ENCODE measurements at places on chromosomes 2 and 18.

GRCh38 chr2:210170196-210170445 is 1.1 kb downstream of the KANSL1L start:
- no peaks in the 10 kb centered on the region for H3K36me3 ChIP-seq
- DNase-seq, result no peak
- H3K27ac ChIP-seq, result peak overlapping the region; percentile 96
- peaks cover 28% of the 10 kb centered on the region for H3K4me1 ChIP-seq
- no peaks in the 10 kb centered on the region for H3K27me3 ChIP-seq

- H3K4me3 ChIP-seq, result no peak overlapping the region
- H3K27ac ChIP-seq, result no peak overlapping the region
- H3K4me1 ChIP-seq, result peaks cover 3% of the 10 kb centered on the region
- no peaks in the 10 kb centered on the region for H3K27me3 ChIP-seq
Observed at GRCh38 chr2:74250189-74250631, 51.8 kb downstream of the MTHFD2 start.

GRCh38 chr18:78792094-78792493 is 187.5 kb upstream of the SALL3 start:
- H3K27ac ChIP-seq, result no peak overlapping the region
- no peak overlapping the region for H3K4me3 ChIP-seq
- H3K36me3 ChIP-seq, result no peaks in the 10 kb centered on the region
- H3K4me1 ChIP-seq, result no peaks in the 10 kb centered on the region
- H3K27me3 ChIP-seq, result no peaks in the 10 kb centered on the region

DNA sequence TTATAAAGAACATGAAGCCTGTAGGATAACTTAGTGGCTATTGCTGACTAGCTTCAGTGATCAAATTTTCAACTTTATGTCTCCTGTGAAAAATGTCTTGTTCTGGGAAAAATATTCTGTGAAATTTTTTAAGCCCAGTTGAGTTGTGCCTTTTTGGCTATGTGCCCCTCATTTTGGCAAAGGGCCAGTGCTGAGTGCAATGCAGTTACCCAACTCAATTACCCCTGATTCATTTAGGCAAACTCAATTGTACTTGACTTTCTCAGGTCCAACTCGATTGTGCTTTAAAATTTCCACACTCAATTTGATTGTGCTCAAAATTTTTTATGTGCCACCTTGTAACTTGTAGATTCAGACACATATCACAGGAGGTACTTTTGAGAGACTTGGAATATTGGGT is 548.8 kb upstream of the NRP2 start:
- H3K4me1 ChIP-seq, result no peaks in the 10 kb centered on the region
- no peak overlapping the region for H3K4me3 ChIP-seq
- no peak overlapping the region for H3K27ac ChIP-seq

GRCh38 chr2:136117391-136117841 is 533 bp downstream of the CXCR4 start:
- H3K4me1 ChIP-seq, result no peaks in the 10 kb centered on the region
- H3K27me3 ChIP-seq, result peaks cover 51% of the 10 kb centered on the region
- no peaks in the 10 kb centered on the region for H3K36me3 ChIP-seq
- no peak overlapping the region for H3K27ac ChIP-seq
- peak; percentile 58 for DNase-seq

GRCh38 chr2:30649828-30650227 is 157.4 kb downstream of the CAPN13 start:
- H3K36me3 ChIP-seq, result no peaks in the 10 kb centered on the region
- DNase-seq, result no peak
- no peak overlapping the region for H3K4me3 ChIP-seq
- no peak overlapping the region for H3K27ac ChIP-seq
- H3K27me3 ChIP-seq, result no peaks in the 10 kb centered on the region

DNA sequence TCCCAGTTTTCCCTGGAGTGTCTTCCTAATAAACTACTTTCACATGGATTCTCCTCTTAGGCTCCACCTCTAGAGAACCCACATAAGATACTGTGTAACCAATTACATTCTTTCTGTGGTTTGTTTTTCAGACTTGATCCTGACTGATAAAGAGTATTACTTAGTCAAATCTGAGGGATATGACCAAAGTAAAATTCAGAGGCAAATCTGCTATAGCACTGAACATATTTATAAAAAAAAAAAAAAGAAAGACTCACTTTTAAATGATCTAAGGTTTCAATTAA is 13.9 kb downstream of the CKAP2L start:
- no peak for DNase-seq
- H3K4me3 ChIP-seq, result no peak overlapping the region
- peaks cover 25% of the 10 kb centered on the region for H3K36me3 ChIP-seq
- peak overlapping the region; percentile 89 for H3K27ac ChIP-seq

DNA sequence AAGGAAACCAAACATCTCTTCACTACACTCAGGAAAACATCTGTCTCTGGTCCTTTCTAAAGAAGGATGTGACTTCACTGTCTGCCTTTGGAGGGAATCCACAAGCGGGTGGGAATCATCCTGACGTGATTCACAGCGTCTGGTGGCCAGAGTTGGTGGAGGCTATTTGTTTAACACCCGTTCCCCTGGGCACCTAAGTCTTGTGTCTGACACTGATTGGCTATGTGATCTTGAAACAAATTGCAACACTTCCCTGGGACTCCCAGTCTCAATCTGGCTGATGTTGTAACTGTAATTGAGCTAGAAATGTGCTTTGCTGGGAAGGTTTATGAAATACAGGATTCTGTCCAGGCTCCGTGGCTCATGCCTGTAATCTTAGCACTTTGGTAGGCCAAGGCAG is 28.8 kb upstream of the SIX3 start:
- peaks cover 4% of the 10 kb centered on the region for H3K27me3 ChIP-seq
- peaks cover 5% of the 10 kb centered on the region for H3K4me1 ChIP-seq
- DNase-seq, result peak; percentile 91
- no peak overlapping the region for H3K4me3 ChIP-seq
- H3K36me3 ChIP-seq, result no peaks in the 10 kb centered on the region
- H3K27ac ChIP-seq, result no peak overlapping the region

DNA sequence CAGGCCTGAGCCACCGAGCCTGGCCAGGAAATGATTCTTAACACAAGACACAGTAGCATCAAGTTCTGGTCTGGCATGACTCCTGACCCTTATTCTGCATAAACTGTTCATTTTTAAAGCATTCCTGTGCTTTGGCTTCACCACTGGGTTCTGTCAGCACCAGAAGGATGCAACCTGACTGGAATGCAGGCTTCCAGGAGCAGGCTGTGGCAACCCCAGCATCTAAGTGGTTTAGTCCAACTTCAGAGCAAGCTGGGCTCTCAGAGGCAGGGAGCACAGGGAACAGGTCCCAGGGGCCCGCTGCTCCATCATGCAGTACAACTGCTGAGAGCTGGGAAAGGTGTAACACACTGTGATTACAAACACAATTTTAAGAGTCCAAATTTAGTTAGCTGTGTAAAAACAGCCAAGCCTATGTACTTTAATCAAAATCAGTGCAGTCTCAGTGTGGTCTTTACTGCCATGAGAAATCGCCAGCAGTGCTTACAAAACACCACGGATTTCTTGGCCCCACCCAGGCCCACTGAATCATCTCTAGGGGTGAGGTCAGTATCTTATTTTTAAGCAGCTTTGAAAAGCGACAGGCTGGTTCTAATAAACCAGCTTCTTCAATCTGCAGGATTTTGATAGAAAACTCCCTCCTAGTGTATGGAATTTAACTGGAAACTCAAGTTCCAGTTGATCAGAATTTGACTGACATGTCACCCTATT is 44.4 kb upstream of the TMEM182 start:
- no peaks in the 10 kb centered on the region for H3K27me3 ChIP-seq
- H3K27ac ChIP-seq, result no peak overlapping the region
- H3K4me1 ChIP-seq, result peaks cover 9% of the 10 kb centered on the region
- no peak overlapping the region for H3K4me3 ChIP-seq

- DNase-seq, result no peak
- no peaks in the 10 kb centered on the region for H3K4me1 ChIP-seq
- H3K27ac ChIP-seq, result no peak overlapping the region
- H3K27me3 ChIP-seq, result no peaks in the 10 kb centered on the region
- no peak overlapping the region for H3K4me3 ChIP-seq
Observed at GRCh38 chr2:126909366-126909765, 10.7 kb downstream of the TEX51 start.

DNA sequence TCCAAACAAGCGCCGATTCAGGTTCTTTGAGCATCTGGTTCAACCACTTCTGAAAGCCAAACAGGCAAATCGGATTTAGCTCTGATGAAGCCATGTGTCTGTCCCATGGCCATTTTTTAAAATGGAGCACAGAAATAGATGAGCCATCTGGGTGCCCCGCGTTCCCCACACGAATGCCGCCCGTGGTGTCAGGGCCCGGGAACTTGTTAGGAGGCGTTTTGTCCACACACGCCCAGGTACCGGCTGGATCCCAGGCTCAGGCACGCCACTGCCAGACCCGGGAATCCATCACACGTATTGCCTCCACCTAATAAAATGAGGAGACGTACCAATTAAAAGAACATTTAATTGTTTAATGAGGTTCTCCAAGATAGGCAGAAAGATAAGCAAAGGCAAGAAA is 374.4 kb upstream of the SALL3 start:
- H3K27ac ChIP-seq, result no peak overlapping the region
- no peaks in the 10 kb centered on the region for H3K4me1 ChIP-seq
- H3K4me3 ChIP-seq, result no peak overlapping the region

DNA sequence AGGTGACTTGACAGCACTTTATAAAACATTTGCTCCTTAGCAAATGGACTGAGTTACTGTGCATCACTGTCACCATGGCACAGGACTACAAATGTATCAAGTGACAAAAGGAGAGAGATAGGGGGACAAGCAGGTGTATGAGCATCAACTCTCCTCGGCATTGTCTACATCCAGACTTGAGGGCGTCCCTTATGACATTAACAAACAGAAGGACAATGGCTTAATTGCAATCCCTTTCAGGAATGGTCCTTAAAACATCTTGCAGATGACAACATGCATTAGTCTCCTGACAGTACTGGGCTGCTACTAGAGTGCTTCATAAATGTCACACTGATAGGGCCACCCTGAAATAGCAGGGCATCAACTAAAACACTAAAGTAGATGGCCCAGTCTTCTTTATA is 198.8 kb downstream of the PDE1A start:
- peaks cover 31% of the 10 kb centered on the region for H3K4me1 ChIP-seq
- DNase-seq, result no peak
- no peak overlapping the region for H3K4me3 ChIP-seq
- H3K27ac ChIP-seq, result no peak overlapping the region
- no peaks in the 10 kb centered on the region for H3K36me3 ChIP-seq

DNA sequence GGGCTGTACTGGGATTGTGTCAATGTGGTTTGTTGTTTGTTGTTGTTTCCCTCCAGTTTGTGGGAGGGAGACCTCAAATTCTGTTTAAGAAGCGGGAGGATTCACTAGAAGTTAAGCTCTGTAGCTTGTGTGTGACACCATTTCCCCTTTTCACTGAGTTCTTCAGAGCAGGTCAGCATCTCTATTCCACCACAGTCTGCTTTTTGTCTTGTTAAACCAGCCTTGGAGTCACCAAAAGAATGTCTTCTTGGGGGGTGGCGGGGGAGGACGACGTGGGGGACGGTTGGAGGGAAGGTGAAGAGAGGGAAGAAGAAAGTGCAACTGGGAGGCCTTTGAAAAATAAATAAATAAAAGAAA is 2.3 kb upstream of the BCL11A start:
- no peak overlapping the region for H3K27ac ChIP-seq
- no peak for DNase-seq
- H3K4me1 ChIP-seq, result peaks cover 5% of the 10 kb centered on the region
- no peaks in the 10 kb centered on the region for H3K36me3 ChIP-seq
- H3K27me3 ChIP-seq, result peaks cover 68% of the 10 kb centered on the region

DNA sequence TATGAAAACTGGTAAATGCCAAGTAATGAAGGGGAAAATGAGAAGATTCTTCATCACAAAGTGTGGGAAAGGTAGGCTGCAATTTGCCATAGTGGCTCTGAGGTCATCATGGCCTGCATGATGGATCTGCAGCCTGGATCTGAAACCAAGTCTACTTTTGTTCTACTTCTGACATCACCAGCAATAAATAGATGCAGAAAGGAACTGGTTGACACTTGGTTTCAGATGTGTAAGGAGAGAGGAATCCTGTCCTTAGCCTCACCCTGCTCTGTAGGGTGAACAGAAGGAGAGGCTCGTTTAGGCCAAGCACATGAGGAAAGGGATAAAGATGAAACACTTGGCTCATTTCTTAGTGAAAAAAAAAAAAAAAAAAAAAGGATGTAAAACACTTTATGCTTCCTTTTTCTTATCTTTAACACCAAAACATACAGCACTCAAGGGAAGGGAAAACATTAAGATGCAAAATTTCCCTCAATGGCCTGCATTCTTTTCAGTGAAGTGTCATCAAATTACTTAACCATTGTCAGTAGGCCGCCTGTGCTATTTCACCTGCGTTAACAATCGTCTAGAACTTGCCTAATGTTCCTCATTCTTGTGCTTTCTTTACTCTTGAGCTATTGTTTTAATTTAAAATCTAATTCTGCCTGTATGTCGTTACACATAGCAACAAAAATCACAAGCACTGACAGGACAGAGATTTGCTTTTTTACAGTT is 3.9 kb downstream of the NEB start:
- H3K4me3 ChIP-seq, result no peak overlapping the region
- no peak overlapping the region for H3K27ac ChIP-seq
- H3K27me3 ChIP-seq, result peaks cover 4% of the 10 kb centered on the region
- DNase-seq, result no peak
- H3K36me3 ChIP-seq, result no peaks in the 10 kb centered on the region

DNA sequence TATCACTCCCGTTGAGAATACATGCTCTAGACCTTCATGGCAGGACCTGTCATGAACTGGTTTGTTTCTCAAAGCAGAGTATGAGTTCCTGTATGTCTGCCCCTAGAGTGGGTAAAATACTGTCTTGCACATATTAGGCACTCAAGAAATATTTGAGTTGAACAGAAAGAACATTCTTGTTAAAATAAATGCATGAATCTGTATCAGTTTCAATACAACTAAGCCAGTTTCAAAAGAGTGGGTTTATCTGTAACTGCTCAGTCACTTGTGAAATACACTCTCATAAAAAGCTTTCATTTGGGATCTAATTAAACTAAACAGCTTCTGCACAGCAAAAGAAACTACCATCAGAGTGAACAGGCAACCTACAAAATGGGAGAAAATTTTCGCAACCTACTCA is 69.2 kb downstream of the RFTN2 start:
- H3K27me3 ChIP-seq, result no peaks in the 10 kb centered on the region
- no peak overlapping the region for H3K27ac ChIP-seq
- H3K36me3 ChIP-seq, result no peaks in the 10 kb centered on the region
- no peak for DNase-seq

DNA sequence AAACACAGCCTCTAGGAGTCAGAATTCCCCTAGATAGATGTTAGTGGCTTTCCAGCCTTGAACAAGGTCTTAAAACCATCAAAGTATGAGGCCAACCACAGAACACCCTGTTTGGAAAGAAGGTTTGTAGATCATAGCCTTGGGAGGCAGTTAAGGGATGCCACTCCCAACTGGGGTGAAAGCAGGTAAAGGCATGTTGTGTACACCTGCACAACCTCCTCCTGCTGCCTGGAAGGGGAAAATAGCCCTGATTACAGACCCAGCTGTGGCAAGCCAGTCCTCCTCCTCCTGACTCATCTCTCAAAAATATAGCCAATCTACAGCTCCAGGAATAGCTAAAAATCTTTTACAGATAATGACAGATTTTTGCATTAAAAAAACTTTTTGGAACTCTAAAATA is 108.1 kb downstream of the RBM43 start:
- peaks cover 5% of the 10 kb centered on the region for H3K4me1 ChIP-seq
- DNase-seq, result no peak
- H3K27me3 ChIP-seq, result no peaks in the 10 kb centered on the region
- H3K27ac ChIP-seq, result no peak overlapping the region

- H3K36me3 ChIP-seq, result no peaks in the 10 kb centered on the region
- no peak overlapping the region for H3K27ac ChIP-seq
- no peak for DNase-seq
- H3K4me3 ChIP-seq, result no peak overlapping the region
- no peaks in the 10 kb centered on the region for H3K27me3 ChIP-seq
Observed at GRCh38 chr18:7221424-7222155, 9.3 kb upstream of the LRRC30 start.

- no peaks in the 10 kb centered on the region for H3K36me3 ChIP-seq
- H3K27me3 ChIP-seq, result no peaks in the 10 kb centered on the region
Observed at GRCh38 chr2:160747501-160748170, 254.0 kb upstream of the RBMS1 start.
